ENCODE measurements at places on chromosomes 6 and 20.

- peak overlapping the region; percentile 88 for H3K27ac ChIP-seq
- no peaks in the 10 kb centered on the region for H3K36me3 ChIP-seq
- no peak for DNase-seq
Measured at GRCh38 chr6:34236131-34236442, 586 bp upstream of the HMGA1 start.

- no peak overlapping the region for H3K4me3 ChIP-seq
- H3K4me1 ChIP-seq = no peaks in the 10 kb centered on the region
- DNase-seq = no peak
- no peaks in the 10 kb centered on the region for H3K36me3 ChIP-seq
- no peak overlapping the region for H3K27ac ChIP-seq
Measured at GRCh38 chr20:34260208-34260942, 19.2 kb downstream of the ASIP start.

- H3K27me3 ChIP-seq = no peaks in the 10 kb centered on the region
- H3K36me3 ChIP-seq = no peaks in the 10 kb centered on the region
- H3K27ac ChIP-seq = no peak overlapping the region
- H3K4me3 ChIP-seq = no peak overlapping the region
- DNase-seq = peak; percentile 47
Measured at GRCh38 chr20:59725476-59726280, 121.3 kb downstream of the PHACTR3 start.

GRCh38 chr6:125392682-125393081 lies 90.9 kb upstream of the HDDC2 start:
- no peak overlapping the region for H3K4me3 ChIP-seq
- no peaks in the 10 kb centered on the region for H3K27me3 ChIP-seq
- DNase-seq = no peak
- H3K27ac ChIP-seq = no peak overlapping the region

GRCh38 chr20:17059465-17059864 lies 167.4 kb upstream of the PCSK2 start:
- no peaks in the 10 kb centered on the region for H3K27me3 ChIP-seq
- no peak overlapping the region for H3K27ac ChIP-seq

DNA sequence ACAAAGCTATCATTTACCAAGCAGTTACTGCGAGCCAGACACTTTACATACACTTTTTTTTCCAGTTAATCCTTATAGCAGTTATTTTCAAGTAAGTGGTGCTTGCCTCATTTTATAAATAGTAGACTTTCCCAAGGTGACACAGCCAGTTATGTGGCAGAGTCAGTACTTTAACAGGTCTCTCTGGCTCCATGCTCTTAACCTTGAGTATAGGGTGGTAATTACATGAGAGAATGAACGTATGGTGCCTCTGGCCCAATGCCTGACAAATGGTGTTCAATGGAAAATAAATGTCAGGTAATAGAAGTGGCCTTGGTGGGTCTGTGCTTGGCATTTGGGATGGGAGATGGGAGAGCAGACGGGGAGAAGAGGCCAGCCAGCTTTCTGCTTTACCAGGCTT lies 316.3 kb downstream of the SLC35F1 start:
- H3K4me1 ChIP-seq = no peaks in the 10 kb centered on the region
- H3K4me3 ChIP-seq = no peak overlapping the region
- no peak for DNase-seq
- no peaks in the 10 kb centered on the region for H3K36me3 ChIP-seq
- no peak overlapping the region for H3K27ac ChIP-seq

- DNase-seq = peak; percentile 77
- peak overlapping the region; percentile 58 for H3K27ac ChIP-seq
- H3K36me3 ChIP-seq = no peaks in the 10 kb centered on the region
- no peak overlapping the region for H3K4me3 ChIP-seq
Measured at GRCh38 chr6:52598123-52598823, 21.4 kb upstream of the TRAM2 start.

DNA sequence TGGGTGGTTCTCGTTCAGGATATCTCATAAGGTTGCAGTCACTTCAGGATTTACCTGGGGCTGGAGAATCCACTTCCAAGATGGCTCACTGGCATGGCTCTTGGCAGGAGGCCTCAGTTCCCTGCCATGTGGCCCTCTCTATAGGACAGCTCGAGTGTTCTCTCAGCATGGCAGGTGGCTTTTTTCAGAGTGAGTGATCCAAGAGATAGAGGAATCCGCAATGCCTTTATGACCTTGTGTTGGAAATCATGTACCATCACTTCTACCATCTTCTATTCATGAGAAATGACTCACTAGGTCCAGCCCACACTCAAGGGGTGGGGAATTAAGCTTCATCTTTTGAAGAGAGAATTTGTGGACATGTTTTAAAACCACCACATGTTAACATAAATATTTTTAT lies 37.8 kb downstream of the PPP1R16B start:
- no peak overlapping the region for H3K4me3 ChIP-seq
- H3K36me3 ChIP-seq = no peaks in the 10 kb centered on the region
- no peaks in the 10 kb centered on the region for H3K27me3 ChIP-seq
- no peak overlapping the region for H3K27ac ChIP-seq
- no peaks in the 10 kb centered on the region for H3K4me1 ChIP-seq

GRCh38 chr6:155200012-155200411 lies 63.8 kb upstream of the CLDN20 start:
- H3K36me3 ChIP-seq = no peaks in the 10 kb centered on the region
- H3K4me1 ChIP-seq = no peaks in the 10 kb centered on the region
- no peak overlapping the region for H3K4me3 ChIP-seq
- DNase-seq = no peak
- H3K27me3 ChIP-seq = no peaks in the 10 kb centered on the region

DNA sequence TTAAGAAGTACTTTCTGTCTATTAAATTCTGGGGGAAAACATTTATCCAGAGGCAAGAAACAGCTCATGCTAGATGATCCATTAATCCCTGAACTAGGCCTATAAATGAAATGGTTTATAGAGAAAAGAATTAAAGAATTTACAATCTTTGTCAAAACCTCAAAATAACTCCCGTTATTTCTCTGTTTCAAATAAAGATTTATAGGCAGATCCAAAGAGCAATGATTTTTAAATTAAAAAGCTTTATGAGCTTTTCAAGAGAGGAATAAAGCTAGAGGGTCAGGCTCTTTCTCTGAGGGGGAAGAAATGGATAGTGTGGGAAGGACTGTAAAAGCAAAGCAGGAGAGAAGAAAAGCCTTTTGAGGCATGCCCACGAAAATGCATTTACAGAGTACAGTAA lies 82.5 kb upstream of the OGFRL1 start:
- H3K4me1 ChIP-seq = no peaks in the 10 kb centered on the region
- H3K27ac ChIP-seq = no peak overlapping the region
- H3K4me3 ChIP-seq = no peak overlapping the region
- H3K36me3 ChIP-seq = no peaks in the 10 kb centered on the region

- no peak for DNase-seq
- no peaks in the 10 kb centered on the region for H3K36me3 ChIP-seq
- H3K27me3 ChIP-seq = no peaks in the 10 kb centered on the region
- no peaks in the 10 kb centered on the region for H3K4me1 ChIP-seq
Measured at GRCh38 chr6:52632011-52632410, 38.9 kb upstream of the TMEM14A start.

DNA sequence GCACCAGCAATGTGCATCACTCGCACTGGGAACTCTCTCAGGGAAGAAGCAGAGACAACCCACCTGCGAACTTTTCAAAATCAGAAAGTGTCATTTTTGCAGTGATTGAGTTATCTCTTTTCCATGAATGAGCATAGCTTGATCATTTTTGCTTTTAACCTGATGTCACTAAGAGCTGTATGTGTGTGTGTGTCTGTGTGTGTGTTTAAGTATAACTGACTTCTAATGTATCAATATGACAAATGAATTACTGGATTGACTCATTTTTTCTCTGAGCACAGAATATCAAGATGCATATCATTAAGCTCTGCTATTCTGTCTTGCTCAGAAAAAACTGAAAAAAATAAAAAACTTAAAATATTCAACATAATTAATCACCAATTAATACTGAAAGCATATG lies 548.9 kb upstream of the MARCKS start:
- no peak overlapping the region for H3K4me3 ChIP-seq
- DNase-seq = no peak
- no peak overlapping the region for H3K27ac ChIP-seq
- no peaks in the 10 kb centered on the region for H3K36me3 ChIP-seq
- H3K4me1 ChIP-seq = no peaks in the 10 kb centered on the region
- H3K27me3 ChIP-seq = no peaks in the 10 kb centered on the region

- no peaks in the 10 kb centered on the region for H3K4me1 ChIP-seq
- H3K4me3 ChIP-seq = no peak overlapping the region
- no peak for DNase-seq
- no peaks in the 10 kb centered on the region for H3K27me3 ChIP-seq
Measured at GRCh38 chr6:150646228-150646627, 46.5 kb downstream of the PLEKHG1 start.

GRCh38 chr6:170221753-170222400 lies 69.0 kb downstream of the DLL1 start:
- peaks cover 10% of the 10 kb centered on the region for H3K4me1 ChIP-seq
- H3K4me3 ChIP-seq = no peak overlapping the region
- H3K36me3 ChIP-seq = no peaks in the 10 kb centered on the region

DNA sequence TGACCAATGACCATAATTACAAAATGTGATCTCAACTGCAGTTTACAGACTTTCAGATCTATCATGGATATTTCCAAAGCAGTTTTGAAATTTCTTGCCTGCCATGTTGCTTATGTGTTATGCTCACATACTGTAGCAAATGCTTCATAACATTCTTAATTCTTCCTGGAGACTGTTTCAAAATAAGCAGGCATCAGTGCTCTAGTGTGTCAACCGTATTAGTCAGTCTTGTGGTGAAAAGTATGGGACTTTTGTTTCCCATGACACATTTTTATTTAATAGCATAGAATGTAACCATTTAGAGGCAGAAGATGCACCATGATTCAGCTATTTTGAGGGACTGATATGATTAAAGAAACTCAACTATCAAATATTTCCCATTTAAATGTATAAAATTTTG lies 1.7 kb downstream of the POPDC3 start:
- no peaks in the 10 kb centered on the region for H3K36me3 ChIP-seq
- H3K4me3 ChIP-seq = peak overlapping the region; percentile 56
- H3K4me1 ChIP-seq = no peaks in the 10 kb centered on the region
- H3K27me3 ChIP-seq = no peaks in the 10 kb centered on the region
- peak overlapping the region; percentile 96 for H3K27ac ChIP-seq
- DNase-seq = no peak

DNA sequence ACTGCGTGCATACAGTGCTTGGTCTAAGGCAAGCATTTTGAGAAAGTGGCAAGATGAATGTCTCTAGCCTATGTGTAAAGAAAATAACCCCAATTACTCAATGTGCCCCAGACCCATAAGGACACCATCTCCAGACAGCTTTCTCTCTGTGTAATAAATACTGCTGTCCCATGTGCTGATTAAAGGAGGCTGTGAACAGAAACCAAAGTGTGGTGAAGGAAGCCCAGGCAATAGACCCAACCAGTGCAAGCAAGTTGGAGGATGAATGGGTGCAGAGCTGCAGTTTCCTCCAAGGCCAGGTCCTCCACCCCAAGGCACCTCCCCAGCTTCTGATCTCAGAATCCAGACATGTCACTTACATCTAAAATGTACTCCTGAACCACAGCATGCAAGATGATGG lies 60.6 kb downstream of the TRAM2 start:
- no peak overlapping the region for H3K27ac ChIP-seq
- H3K27me3 ChIP-seq = no peaks in the 10 kb centered on the region
- peaks cover 76% of the 10 kb centered on the region for H3K4me1 ChIP-seq

DNA sequence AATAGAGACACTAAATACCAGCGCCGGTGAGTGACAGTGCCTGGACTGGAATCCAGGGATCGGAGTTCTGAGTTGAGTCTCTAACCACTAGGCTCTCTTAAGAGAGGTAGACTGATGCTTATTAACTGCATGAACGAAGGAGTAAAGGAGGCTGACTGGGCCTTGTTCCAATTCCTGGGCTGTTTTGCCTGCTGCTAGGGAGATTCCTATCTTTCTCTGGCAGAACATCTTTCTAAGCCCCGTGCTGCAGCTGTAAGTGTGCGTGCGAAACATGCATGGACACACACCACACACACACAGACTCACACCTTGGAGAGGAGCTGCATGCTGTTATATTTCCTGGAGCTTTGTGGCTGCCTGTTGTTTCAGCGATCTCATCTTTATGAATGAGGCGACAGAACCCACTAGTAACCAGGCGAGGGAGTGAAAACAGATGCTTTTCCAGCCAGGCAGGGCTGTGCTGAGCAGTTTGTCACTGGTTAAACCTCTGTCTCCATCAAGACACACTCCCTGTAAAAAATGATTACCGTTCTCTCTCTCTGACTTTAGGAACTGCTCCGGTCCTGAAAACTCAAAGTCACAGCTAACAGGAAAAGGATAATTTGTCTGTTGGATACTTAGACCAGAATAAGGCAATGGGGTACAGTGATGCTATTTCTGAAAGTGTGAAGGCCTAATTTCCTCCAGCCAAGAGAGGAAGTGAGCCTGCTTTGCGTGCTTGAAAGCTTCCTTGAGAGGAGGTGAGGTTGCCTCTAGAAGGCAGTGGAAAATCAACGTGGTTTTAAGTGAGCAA lies 157.4 kb upstream of the ZNF217 start:
- H3K27ac ChIP-seq = no peak overlapping the region
- peaks cover 8% of the 10 kb centered on the region for H3K4me1 ChIP-seq
- H3K4me3 ChIP-seq = no peak overlapping the region

DNA sequence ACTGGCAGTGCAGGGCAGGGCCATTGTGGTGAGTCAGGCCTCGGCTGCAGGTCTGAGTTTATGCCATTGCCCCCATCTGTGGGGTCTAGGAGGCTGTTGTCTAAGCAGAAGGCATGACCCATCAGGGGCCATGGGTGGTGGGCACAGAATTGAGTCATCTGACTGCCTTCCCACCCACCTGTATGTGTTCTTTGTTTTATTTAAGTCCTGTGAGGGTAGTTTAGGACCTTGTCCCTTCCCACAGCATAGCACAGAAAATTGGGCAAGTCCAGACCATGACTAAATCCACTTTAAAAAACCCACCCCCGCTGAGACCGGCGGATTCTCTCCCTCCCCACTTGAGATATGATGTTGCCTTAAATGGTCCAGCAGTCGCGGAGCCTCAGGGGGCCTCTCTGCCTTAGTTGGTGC lies 40.3 kb downstream of the ERMARD start:
- no peaks in the 10 kb centered on the region for H3K36me3 ChIP-seq
- no peak overlapping the region for H3K27ac ChIP-seq
- H3K4me3 ChIP-seq = no peak overlapping the region
- no peaks in the 10 kb centered on the region for H3K27me3 ChIP-seq

GRCh38 chr20:36886859-36887751 lies 11.2 kb downstream of the TLDC2 start:
- H3K27me3 ChIP-seq = no peaks in the 10 kb centered on the region
- H3K4me1 ChIP-seq = no peaks in the 10 kb centered on the region
- H3K27ac ChIP-seq = no peak overlapping the region

All from right atrium auricular region (tissue), 2 donors.